ENCODE measurements at places on chromosomes 5 and 9.

- peaks cover 8% of the 10 kb centered on the region for H3K27me3 ChIP-seq
- H3K4me1 ChIP-seq = no peaks in the 10 kb centered on the region
- H3K4me3 ChIP-seq = no peak overlapping the region
- DNase-seq = no peak
- H3K36me3 ChIP-seq = no peaks in the 10 kb centered on the region
Measured at GRCh38 chr5:175555168-175555785, 76.9 kb downstream of the SFXN1 start.

GRCh38 chr5:51983161-51983560 is 599.9 kb downstream of the ISL1 start:
- no peaks in the 10 kb centered on the region for H3K4me1 ChIP-seq
- no peak overlapping the region for H3K4me3 ChIP-seq
- H3K36me3 ChIP-seq = no peaks in the 10 kb centered on the region
- H3K27ac ChIP-seq = no peak overlapping the region

DNA sequence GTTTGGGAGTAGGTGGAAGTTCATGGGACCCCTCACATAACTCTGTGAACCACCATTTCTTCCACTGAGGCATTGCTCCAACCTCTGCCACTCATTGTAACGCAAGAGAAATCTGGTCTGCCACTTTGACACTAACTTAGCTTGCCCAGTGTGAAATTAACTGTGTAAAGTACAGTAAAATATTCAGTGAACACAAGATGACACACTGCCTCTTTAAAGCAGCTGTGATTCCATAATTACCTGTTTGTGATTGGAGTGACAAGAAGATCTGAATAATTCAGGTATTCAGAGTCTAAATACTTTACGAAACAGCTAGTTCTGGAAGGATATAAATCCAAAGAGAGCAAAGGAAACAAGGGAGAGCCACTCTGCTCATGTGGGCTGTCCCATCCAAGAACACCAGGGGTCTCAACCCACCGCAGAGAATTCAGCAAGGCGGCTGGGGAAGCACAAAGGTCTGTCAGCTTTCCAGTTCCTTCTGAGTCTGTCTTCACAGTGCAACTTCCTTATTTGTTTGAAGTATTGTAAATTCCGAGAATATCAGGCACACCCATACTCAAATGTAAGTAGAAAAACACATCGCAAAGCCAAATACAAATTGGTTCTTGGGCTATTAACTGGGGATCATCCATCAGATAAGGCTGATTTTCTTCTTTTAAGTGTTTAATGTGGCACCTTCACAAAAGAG is 86.9 kb downstream of the GNAQ start:
- no peaks in the 10 kb centered on the region for H3K27me3 ChIP-seq
- H3K4me1 ChIP-seq = peaks cover 50% of the 10 kb centered on the region
- H3K27ac ChIP-seq = peak overlapping the region; percentile 76

DNA sequence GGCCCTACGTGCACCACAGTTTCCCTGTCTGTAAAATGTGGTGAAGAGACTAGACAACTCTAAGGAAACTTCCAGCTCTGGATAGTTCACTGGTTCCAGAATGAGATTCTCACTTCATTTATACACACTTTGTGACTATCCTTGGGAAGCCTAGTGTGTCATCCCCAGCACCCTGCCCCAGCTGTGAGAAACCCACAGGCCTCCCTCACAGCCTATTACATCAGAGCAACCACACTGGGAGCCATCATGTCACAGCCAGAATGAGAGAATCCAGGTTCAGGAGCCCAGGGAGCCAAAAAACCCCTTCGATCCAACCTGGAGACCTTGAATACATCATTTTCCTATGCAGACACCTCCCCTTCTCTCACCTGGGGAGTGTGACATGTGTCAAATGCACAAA is 21.0 kb upstream of the HAND1 start:
- H3K4me3 ChIP-seq = no peak overlapping the region
- DNase-seq = no peak
- H3K4me1 ChIP-seq = no peaks in the 10 kb centered on the region
- peaks cover 30% of the 10 kb centered on the region for H3K27me3 ChIP-seq
- no peak overlapping the region for H3K27ac ChIP-seq

GRCh38 chr5:180618487-180618828 is 27.2 kb upstream of the SCGB3A1 start:
- H3K27me3 ChIP-seq = peaks cover 38% of the 10 kb centered on the region
- no peak overlapping the region for H3K27ac ChIP-seq
- DNase-seq = no peak
- no peaks in the 10 kb centered on the region for H3K36me3 ChIP-seq
- peaks cover 10% of the 10 kb centered on the region for H3K4me1 ChIP-seq

- H3K27ac ChIP-seq = peak overlapping the region; percentile 40
- peaks cover 32% of the 10 kb centered on the region for H3K4me1 ChIP-seq
- no peaks in the 10 kb centered on the region for H3K27me3 ChIP-seq
- no peaks in the 10 kb centered on the region for H3K36me3 ChIP-seq
Measured at GRCh38 chr5:139884144-139884543, 88.5 kb downstream of the PSD2 start.

GRCh38 chr5:157923765-157924164 is 64.8 kb upstream of the CLINT1 start:
- no peak overlapping the region for H3K4me3 ChIP-seq
- H3K27ac ChIP-seq = no peak overlapping the region
- H3K27me3 ChIP-seq = no peaks in the 10 kb centered on the region
- no peaks in the 10 kb centered on the region for H3K36me3 ChIP-seq
- DNase-seq = no peak

Measured in suprapubic skin (tissue), 4 donors.